ENCODE measurements at places on chromosomes 7 and 10.

DNA sequence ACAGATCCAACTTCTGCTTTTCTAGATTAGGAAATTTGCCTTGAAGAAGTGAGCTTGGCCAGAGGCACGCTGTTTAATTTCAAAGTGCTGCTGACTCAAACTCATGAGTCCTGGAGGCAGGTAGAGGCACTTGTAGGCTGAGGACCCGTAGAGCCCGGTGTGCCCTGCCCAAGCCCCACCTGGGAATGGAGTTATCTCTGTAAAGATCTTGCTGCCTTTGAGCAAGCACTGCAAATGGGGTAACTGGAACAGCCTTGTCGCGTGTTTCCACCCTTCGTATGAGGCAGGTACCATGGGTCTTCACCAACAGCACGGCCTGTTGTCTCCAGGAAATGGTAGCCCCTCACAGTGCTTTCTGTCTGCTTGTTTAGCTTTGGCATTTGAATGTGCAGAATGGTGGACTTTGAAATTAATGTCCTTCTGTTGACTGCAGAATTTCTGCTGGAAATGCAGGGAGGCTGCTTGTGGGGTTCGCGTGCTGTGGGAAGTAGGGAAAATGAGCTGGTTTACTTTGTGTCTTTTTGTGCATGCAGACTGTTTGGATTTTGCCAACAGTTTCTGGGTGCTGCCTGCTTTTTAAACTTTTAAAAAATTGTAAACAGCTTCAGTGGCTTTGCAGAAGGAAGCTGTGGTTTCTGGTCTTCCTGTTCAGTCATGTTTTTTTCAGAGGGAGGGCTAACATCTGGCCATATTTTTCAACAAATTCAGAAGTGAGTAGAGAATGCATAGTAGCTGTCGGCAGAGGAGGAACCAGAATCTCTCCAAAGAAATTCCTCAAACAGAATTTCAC, 27.2 kb downstream of the CCM2 start:
- DNase-seq: peak; percentile 73

GRCh38 chr10:31204090-31204489, 114.9 kb upstream of the ZEB1 start:
- no peak for DNase-seq

DNA sequence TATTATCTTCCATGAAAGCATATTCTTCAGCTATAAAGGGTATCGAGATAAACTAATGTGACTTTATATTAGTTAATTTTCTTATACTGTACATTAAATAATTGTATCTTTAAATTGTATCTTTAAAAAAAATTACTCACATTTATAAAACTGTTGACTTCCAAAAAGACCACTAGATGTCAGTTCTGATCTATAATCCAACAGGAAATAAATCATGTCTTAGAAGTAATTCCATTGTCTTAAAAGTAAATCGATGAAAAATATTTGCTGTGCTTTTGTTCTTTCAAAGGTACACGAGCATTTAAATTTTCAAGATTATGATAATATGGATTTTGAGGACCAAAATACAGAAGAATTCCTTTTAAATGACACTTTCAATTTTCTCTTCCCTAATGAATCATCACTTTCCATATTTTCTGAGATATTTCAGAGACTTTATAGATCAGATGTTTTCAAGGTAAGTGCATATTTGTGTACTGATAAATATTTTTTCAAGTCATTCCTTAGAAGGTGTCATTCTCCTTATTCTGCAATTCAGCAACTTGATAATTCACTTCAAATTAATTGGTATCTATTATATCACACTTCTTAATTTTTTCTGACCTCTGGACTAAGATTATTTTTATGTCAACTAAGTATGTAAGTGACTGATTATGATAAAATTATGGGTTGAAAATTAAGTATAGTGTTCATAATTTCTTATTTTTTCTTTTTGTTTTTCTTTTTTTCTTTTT, 138.5 kb downstream of the CPED1 start:
- no peak for DNase-seq

DNA sequence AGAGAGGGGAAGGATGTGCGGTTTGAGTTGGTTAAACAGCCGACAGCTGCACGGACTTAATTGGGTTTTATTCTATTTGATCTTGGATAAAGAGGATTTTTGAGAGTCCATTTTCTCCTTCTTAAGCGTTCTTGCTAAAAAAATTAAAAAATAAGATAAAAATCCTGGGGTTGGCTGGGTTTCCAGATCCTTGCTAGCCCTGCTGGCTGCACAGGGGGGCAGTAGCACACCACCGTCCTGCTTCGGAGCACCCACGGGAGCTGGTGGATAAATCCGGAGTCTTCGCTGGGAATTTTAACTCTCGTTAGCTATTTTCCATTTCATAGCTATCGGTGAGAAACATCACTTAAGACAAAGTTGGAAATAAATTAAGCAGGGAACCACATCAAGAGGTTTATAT, 792.0 kb downstream of the TYW1 start:
- DNase-seq: no peak

GRCh38 chr7:139534096-139534495, 10.6 kb downstream of the CLEC2L start:
- DNase-seq: no peak

DNA sequence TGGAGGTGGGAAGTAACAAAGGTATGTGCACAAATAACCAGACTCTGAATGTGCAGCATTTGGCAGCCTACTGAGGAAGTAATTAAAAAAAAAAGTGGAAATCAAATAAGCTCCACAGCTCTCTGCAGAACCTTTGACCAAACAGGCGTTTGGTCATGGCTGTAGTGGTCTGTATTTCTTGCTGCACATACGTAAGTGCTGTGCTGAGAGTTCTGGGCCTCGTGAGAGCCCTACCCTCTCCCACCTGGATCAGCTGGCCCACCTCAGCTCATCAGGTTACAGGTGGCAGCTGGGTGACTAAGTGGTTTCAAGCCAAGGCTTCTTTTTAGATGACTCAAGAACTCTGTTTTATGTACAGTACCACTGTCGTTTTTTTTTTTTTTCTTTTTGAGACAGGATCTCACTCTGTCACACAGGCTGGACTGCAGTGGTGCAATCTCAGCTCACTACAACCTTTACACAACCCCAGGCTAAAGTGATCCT, 178.2 kb upstream of the KLF6 start:
- no peak for DNase-seq

DNA sequence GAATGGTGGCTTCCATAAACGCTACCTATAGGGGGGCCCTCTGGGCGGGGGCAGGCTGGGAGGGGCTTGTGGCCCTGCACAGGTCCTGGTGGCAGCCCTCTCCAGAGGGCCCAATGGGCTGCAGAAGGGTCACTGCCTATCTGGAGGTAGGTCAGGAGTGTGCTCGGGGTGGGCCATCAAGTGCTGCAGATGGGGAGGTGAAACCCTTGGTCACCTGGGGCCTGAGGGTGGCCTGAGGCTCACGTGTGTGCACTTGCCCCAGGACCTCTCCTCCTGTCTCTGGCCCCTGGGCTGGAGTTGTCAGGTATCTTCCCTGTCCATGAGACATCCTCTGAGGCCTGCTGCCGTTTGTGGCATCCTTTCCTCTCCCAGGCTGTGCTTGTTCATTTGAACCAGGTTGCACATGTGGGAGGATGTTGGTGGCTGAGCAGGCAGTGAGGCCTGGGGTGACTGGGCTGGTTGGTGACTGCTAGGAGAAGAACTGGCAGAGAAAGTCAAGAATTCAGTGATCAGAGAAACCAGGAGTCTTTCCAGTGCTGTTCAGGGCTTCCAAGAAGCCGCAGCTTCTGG, 21.1 kb upstream of the SH2D4B start:
- DNase-seq: peak; percentile 60

- no peak for DNase-seq
These were observed 28.0 kb downstream of the GSAP start for GRCh38 chr7:77388055-77388641.

GRCh38 chr7:139851770-139852481, 22.9 kb downstream of the TBXAS1 start:
- no peak for DNase-seq

DNA sequence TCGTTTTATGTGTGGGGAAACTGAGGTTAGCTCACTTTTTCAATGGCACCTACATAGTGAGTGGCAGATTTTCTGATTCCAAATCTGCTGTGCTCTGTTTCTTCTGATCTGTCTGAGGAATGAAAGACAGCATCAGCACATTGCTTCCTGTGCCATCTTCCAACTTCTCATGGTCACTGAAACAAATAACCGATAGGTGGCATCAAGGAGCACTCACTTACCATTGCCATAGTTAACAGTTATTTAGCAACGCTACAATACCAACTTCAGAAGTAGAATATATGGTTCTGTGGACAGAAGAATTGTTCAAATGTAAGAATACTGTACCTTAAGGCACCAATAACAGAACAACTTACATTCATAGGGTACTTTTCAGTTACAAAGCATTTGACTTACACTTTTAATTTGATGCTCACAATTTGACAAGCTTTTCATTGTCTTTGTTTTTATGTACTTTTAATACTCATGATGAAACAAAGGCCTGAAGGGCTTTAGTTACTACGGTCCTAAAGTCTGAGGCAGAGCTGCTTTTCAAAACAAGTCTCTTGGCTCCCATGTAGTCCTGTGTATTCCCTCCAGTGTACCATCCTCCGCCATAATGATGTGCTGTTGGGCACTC, 228.9 kb upstream of the TCF7L2 start:
- DNase-seq: no peak

DNA sequence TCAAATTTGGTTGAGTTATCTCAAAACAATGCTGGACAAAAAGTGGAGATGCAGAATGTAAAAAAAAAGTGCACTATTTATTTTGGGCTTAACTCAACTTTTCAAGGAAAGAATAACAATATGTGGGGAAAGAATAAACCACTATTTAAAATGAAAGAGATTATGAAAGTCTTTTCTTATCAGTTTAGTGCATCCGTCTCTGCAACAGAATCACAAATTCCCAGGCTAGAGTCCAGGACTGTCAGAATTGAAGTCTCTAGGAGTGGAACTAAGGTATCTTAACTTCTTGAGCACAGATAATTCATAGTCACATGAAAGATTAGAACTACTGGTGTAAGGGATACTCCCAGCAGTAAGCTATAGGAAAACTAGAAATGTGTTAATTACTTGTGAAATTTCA, 1200.3 kb upstream of the LRRN3 start:
- no peak for DNase-seq

DNA sequence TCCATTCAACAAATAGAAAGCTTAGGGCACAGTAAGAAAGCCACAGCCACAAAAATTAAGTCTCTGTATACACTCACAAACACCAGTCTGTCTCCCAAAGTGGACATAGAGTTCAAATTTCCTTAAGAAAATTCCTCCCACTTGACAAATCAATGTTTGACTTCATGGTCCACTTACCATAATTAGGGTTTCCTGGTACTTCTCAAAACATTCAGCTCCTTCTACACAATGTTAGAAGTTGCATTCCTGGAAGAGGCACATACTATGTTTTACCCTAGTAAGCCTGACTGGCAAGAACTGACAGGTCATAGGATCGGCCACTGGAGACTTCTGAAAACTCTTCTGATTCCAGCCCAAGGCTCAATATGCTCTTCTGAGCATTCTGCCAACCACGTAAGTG, 70.5 kb downstream of the CPXM2 start:
- no peak for DNase-seq

- DNase-seq: no peak
These were observed 7.2 kb upstream of the REPIN1 start for GRCh38 chr7:150361402-150361801.

DNA sequence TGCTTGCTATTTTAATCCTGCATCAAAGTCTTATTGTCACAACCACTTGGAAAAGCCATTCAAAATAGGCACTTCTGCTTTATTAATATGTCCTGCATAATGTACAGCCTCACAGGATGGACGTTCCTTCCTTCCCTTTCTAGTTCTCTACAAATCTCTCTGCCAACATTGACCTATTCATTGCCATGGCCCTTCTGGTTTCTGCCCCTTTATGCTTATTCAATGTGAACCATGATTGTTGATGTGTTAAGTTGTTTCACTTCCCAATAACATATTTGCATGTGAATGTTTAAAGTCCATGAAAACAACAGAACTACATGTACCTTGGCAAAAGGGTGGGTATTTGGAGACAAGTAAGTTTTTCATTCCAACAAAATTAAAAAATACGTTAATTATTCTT, 45.7 kb downstream of the COL28A1 start:
- no peak for DNase-seq

- no peak for DNase-seq
These were observed 101.3 kb downstream of the KAT6B start for GRCh38 chr10:74927701-74928100.

GRCh38 chr10:44198780-44199097, 186.2 kb downstream of the CXCL12 start:
- DNase-seq: no peak

DNA sequence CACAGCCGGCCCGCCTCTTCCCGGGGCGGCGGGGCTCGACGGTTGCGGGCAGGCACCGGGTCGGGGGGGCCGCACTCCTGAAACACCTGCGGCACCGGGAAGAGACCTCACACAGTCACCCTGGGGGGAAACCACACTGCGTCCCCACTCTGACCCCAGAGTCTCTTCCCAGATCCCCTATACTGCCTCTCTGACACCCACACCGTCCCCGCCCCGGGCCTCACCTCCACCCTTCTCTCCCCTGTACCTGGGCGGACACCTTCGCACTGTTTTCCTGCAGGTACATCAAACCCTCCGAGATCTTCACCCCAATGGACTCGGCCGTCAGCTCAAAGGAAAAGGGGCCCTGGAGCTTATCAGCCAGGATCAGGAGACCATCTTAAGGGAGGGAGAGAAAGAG, 3.4 kb upstream of the GAL3ST4 start:
- DNase-seq: no peak

DNA sequence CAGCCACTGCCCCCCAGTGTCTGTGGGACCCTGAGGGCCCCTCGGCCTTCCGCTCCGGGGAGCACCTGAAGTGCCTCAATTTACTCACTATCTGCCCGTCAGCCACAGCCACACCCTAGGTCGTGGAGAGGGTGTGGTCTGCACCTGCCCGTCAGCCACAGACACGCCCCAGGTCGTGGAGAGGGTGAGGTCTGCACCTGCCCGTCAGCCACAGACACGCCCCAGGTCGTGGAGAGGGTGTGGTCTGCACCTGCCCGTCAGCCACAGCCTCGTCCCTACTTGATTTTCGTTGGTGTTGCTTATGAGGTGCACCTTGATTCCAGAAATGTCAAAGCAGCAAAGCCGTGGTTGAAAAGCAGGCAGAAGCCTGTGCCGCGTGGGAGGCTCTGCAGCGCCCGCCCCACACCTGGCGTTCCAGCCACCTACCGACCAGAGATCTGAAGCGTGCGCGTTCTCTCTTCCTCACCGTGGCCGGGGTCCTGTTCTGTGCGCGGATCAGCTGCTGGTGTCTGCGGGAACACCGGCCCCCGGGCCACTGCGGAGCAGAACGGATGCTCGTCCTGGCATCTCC, 101.6 kb downstream of the DYNC2I1 start:
- peak; percentile 71 for DNase-seq

- DNase-seq: no peak
These were observed 114.7 kb downstream of the CHN2 start for GRCh38 chr7:29309041-29309854.

- no peak for DNase-seq
These were observed 59.7 kb upstream of the TBX20 start for GRCh38 chr7:35313575-35313974.
